Activated T-helper 1 cell treated with anti-CD3 and anti-CD28 coated beads, Interleukin-12 subunit alpha, Interleukin-12 subunit beta, Interleukin-2, Interleukin-4 antibody, amounts not matched to agents 30 ng/mL and 10 ng/mL and 1 ng/mL, durations not matched to agents 14 hours and 24 hours and 36 hours (primary cell): ENCODE measurements at places on chromosomes 1 and 21.
A peak's percentile ranks its signal among the peaks of the same experiment; 100 is the strongest.

- H3K4me3 ChIP-seq, result peak within 1 kb of the TSS; percentile 77
- H3K4me1 ChIP-seq, result no peaks in the 10 kb centered on the region
- peak within 1 kb of the TSS; percentile 76 for H3K27ac ChIP-seq
- peaks cover 4% of the 10 kb centered on the region for H3K36me3 ChIP-seq
- DNase-seq, result no peak
- H3K27me3 ChIP-seq, result peaks cover 49% of the 10 kb centered on the region
Measured at GRCh38 chr1:233613252-233614172, at the start of gene KCNK1. Gene KCNK1, plus strand, starts transcription at chr1:233614106. Its CDS starts 66 bp downstream, at chr1:233614172.

DNA sequence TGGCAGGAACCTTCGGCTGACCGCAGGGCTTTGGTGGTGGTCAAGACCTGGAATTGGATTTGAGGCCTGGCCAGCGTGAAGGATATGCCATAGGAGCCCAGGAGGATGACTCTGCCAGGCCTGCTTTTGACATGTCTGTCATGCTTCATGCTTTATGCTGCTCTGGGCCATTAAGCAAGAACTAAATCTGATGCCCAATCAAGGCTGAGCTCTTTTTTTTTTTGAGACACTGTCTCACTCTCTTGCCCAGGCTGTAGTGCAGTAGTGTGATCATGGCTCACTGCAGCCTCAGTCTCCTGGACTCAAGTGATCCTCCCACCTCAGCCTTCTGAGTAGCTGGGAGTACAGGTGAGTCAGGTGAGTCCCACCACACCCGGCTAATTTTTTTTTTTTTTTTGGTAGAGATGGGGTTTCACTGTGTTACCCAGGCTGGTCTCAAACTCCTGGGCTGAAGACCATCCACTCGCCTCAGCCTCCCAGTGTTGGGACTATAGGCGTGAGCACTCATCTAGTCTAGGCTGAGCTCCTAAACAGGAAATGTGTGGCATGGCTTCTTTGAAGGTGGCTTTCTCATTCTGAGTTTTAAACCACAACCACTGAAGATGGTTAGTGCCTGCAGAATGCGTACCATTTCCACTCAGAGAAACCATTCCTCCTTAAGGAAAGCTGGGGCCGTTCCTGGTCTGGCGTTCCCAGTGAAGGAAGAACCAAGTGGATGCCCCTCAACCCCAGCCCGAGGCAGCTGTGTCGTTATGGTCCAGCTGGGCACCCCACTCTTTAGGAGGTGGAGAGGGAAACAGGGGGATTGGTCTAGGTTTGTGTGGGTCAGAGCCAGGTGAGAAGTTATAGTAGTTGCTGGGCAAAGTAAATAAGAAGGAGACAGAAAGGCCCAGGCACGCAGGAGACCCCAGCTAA lies 34.2 kb upstream of the ATP5PO start:
- peaks cover 73% of the 10 kb centered on the region for H3K4me1 ChIP-seq
- peaks cover 4% of the 10 kb centered on the region for H3K27me3 ChIP-seq
- peak overlapping the region; percentile 78 for H3K4me3 ChIP-seq
- H3K36me3 ChIP-seq, result peaks cover 33% of the 10 kb centered on the region

GRCh38 chr1:203464226-203464625 lies 11.4 kb upstream of the PRELP start:
- no peak for DNase-seq
- peaks cover 5% of the 10 kb centered on the region for H3K4me1 ChIP-seq
- peaks cover 22% of the 10 kb centered on the region for H3K27me3 ChIP-seq
- H3K27ac ChIP-seq, result no peak overlapping the region

DNA sequence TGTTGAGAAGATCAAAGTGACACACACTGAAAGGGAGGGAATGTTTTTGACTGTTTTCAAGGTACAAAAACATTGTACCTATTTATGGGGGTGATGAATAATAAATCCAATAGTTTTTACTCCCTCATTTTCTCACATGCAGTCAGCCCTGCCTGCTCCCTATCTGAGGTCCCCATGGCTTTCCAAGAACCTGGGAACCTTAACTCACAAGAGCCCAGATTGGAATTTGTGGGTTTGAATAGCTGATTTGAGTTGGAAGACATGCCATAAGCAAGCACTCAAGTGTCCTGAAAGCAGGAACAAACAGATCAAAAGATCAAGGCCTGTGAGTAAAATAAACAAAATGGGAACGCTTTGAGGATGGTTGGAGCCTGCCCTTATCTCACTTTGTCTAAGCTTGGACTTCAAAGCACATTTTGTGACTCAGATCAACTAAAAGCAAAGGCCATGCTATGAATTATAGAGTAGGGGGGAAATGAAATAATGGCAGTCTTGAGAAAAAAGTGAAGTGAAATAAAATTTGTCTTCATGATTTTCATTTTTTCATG lies 136.6 kb downstream of the LYPLAL1 start:
- H3K4me3 ChIP-seq, result no peak overlapping the region
- no peak for DNase-seq
- no peaks in the 10 kb centered on the region for H3K27me3 ChIP-seq
- no peaks in the 10 kb centered on the region for H3K36me3 ChIP-seq
- H3K27ac ChIP-seq, result no peak overlapping the region

DNA sequence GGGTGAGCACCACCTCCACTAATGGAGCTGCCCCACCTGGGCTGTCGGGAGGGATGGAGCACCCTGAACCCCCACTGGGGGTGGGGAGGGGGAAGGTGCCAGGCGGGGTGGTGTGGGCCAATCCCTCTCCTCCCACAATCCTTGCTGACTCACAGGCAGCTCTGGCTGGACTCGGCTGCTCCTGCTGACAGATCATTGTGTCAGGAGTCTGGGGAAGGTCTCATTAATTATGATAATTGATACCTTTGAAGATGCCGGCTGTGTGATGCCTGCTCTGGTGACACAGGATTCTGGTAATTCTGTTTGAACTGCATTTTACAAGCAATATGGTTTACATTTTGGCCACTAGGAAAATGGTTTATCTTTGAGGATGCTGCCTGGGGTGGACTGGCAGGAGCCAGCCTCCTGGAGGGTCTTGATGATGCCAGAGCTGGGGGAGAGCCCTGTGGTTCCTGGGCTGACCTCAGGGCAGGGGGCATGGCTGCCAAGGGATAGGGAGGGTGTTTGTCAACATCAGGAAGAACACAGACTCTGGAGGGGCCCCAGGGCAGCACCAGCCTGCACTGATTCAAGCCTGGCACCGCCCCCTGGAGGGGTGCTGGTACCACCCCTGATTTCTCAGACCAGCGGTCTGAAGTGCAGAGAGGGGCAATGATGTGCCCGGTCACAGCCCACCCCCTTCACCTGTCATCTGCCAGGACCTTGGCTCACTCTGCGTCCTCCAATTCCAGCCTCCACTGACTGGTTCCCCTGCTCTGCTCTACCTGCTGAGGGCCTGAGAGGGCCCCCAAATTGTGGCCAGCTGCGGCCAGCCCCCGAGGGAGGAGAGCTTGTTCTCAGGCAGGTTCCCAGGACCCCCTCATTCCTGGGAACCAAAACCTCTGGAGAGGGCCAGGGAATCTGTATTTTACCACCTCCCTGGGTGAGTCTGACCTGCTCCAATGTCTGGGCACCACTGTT lies 338.8 kb downstream of the MATN1 start:
- no peak overlapping the region for H3K4me3 ChIP-seq
- no peaks in the 10 kb centered on the region for H3K27me3 ChIP-seq
- no peak overlapping the region for H3K27ac ChIP-seq
- no peaks in the 10 kb centered on the region for H3K36me3 ChIP-seq

DNA sequence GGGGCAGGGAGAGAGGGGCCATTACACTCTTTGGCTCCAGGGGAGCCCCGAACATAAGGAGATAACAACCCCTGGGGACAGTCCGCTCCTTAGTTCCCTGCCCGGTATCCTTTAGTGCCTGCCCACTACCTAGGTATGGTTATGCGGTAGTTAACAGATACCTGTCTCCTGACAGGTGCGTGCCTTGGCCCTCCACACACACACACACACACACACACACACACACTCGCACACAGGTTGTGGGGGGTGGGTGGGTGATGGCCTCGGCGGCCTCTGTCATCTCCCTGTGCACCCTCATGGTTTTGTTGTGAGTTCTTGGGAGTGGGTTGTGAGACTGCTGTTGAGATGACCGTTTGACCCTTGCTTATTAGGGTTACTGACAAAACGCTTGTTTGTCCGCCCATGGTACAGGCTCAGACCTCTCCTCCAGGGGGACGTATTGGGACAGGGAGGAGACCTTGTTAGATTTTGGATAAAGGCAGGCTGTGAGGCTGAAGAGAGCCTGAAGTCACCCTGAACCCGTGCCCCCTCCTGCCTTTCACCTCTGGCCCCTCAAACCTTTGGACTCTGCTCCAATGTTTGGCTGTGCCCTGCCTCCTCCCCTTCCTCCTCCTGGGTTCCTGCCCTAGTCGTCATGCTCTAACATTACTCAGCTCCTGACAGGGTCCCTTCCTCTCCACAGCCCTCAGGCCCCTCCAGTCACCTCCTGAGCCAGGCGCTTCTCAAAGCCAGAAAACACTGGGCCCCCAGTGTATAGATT lies 979 bp downstream of the RASSF5 start:
- peaks cover 17% of the 10 kb centered on the region for H3K27me3 ChIP-seq
- peaks cover 6% of the 10 kb centered on the region for H3K36me3 ChIP-seq
- peaks cover 51% of the 10 kb centered on the region for H3K4me1 ChIP-seq
- no peak for DNase-seq
- H3K4me3 ChIP-seq, result peak overlapping the region; percentile 78
- peak overlapping the region; percentile 51 for H3K27ac ChIP-seq

- H3K27ac ChIP-seq, result no peak overlapping the region
- H3K27me3 ChIP-seq, result no peaks in the 10 kb centered on the region
- DNase-seq, result no peak
- peaks cover 2% of the 10 kb centered on the region for H3K36me3 ChIP-seq
Measured at GRCh38 chr1:165886193-165886592, 58.8 kb downstream of the UCK2 start.

DNA sequence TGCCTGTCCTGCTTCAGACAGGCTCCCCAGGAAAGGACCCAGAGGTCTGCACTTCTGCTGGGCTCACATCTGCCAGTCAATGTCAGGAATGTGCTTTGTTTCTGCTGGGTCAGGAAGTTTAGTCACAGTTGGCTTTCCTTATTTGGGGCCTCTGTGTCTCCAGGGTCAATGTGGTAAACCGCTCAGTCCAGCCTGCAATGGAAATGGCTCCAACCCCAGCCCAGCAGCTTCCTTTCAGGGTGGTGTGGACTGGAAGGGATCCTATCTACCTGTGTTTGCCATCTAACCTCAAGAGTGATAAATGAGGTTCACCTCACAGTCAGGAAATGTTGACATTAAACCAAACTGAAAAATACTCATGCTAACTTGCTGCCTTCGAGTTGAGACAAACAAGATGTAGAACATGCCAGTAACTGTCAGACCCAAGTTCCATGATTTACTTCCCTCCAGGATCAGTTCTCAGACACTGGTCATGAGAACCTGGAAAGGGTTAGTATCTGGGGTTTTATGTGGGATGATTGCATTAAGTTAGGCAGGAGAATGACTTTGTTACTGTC lies 20.3 kb downstream of the ENO1 start:
- peaks cover 57% of the 10 kb centered on the region for H3K36me3 ChIP-seq
- no peaks in the 10 kb centered on the region for H3K27me3 ChIP-seq
- no peak for DNase-seq
- peak overlapping the region; percentile 1 for H3K4me3 ChIP-seq

GRCh38 chr1:113812661-113813135 lies 422 bp upstream of the RSBN1 start:
- H3K4me1 ChIP-seq, result peaks cover 34% of the 10 kb centered on the region
- H3K27ac ChIP-seq, result peak overlapping the region; percentile 96
- peaks cover 16% of the 10 kb centered on the region for H3K36me3 ChIP-seq

- no peak for DNase-seq
- H3K36me3 ChIP-seq, result no peaks in the 10 kb centered on the region
- no peak overlapping the region for H3K4me3 ChIP-seq
- H3K4me1 ChIP-seq, result no peaks in the 10 kb centered on the region
- no peak overlapping the region for H3K27ac ChIP-seq
- H3K27me3 ChIP-seq, result no peaks in the 10 kb centered on the region
Measured at GRCh38 chr1:79807816-79808215, 801.3 kb upstream of the ADGRL4 start.

DNA sequence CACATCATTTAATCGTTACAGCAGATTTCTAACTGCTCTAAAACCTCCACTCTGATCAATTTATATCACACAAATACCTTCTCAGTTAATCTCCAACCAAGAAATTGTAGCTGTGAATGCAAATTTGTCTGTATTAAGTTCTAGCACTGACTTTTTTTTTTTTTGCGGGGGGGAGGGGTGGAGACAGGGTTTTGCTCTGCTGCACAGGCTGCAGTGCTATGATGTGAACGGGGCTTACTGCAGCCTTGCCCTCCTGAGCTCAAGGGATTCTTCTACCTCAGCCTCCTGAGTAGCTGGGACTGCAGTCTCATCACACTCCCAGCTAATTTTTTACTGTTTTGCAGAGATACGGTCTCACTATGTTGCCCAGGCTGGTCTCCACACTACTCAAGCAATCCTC lies 163.6 kb downstream of the RERE start:
- no peak overlapping the region for H3K4me3 ChIP-seq
- peaks cover 17% of the 10 kb centered on the region for H3K36me3 ChIP-seq
- H3K4me1 ChIP-seq, result peaks cover 42% of the 10 kb centered on the region
- no peak for DNase-seq
- no peak overlapping the region for H3K27ac ChIP-seq

DNA sequence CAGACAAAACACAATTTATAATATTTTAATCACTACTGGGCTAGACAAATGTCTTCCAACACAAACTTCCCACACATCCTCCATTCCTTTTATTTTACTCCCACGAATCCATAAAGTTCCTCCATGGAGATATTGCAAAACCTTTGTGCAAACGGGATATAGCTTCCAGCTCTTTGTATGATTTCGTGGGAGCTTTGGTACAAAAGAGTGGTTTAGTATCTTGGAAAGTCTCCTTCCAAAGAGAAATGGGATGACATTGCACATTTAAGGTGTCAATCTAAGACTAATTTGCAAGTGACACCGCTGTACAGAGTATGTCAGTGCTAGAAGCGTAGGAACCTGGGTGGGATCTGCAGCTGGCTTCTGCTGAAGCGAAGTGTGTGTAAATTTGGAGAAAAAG lies 455.2 kb upstream of the RUNX1 start:
- no peaks in the 10 kb centered on the region for H3K27me3 ChIP-seq
- DNase-seq, result no peak
- H3K27ac ChIP-seq, result no peak overlapping the region
- peaks cover 42% of the 10 kb centered on the region for H3K4me1 ChIP-seq
- no peak overlapping the region for H3K4me3 ChIP-seq

DNA sequence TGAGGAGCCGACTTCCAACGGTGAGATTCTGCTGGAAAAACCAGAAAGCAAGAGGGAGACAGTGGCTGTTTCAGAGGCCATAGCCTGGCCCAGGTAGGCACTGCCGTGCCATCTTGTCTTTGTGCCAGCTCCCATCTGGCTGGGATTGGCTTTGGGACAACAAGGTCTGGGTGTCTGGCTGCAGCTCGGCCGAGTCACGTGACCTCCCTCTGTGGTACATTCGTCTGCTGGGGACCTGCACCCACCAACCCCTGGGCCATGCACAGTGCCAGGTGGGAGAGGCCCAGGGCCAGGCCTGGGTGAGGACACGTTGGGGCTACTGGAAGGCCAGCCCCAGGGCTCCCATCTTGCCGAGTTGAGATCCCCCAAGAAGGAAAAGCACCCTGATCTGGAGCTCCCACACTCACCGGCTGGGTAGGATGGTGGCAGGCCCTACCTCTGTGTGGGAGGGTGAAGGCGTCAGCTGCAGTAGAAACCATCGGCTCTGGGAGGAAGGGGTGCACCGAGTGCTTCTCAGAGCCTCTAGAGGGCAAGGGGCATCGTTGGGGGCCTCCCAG lies 25.3 kb upstream of the TTC34 start:
- H3K4me3 ChIP-seq, result no peak overlapping the region
- DNase-seq, result no peak
- no peaks in the 10 kb centered on the region for H3K4me1 ChIP-seq
- H3K27ac ChIP-seq, result no peak overlapping the region
- no peaks in the 10 kb centered on the region for H3K36me3 ChIP-seq

- no peak overlapping the region for H3K27ac ChIP-seq
- H3K27me3 ChIP-seq, result no peaks in the 10 kb centered on the region
- peaks cover 11% of the 10 kb centered on the region for H3K4me1 ChIP-seq
- peaks cover 29% of the 10 kb centered on the region for H3K36me3 ChIP-seq
- no peak for DNase-seq
Measured at GRCh38 chr1:99993468-99993845, 23.7 kb downstream of the SLC35A3 start.
